Spinal cord (tissue), 10 donors: ENCODE measurements at places on chromosomes 2 and 18. TPM values are rescaled to one million over a fixed set of nuclear protein-coding genes. Genes with fewer than 3 reads are reported as not detected.

TSHZ1 gene
- 23.7 TPM for total RNA-seq

HMSD gene
- 0.79 TPM for total RNA-seq

GRHL1 gene
- 25.8 TPM for total RNA-seq

ASB18 gene
- total RNA-seq = 0.50 TPM

DNA sequence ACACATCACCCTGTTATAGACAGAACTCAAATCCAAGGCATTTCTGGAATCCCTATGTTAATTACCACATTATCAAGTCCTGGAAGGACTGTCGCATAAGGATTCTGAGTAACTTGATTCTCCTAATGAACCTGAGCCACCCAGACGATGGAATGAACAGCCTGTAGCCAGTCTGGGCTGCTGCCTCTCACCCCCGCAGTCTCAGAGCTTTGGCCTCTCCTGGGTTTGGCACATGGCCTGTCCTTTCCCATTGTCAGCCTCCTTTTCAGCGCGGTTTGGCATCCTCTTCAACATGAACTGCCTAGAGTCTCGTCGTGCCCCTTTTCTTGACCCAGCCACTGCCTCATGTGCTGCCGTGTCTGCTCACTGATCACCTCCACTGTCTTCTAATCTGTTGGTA, 147.6 kb downstream of the SLC8A1 start:
- no peaks in the 10 kb centered on the region for H3K27me3 ChIP-seq
- H3K4me1 ChIP-seq = peaks cover 4% of the 10 kb centered on the region
- no peaks in the 10 kb centered on the region for H3K36me3 ChIP-seq

- DNase-seq = no peak
- H3K4me1 ChIP-seq = no peaks in the 10 kb centered on the region
- no peak overlapping the region for H3K4me3 ChIP-seq
- H3K27me3 ChIP-seq = no peaks in the 10 kb centered on the region
Measured at GRCh38 chr2:129320288-129320687, 659.2 kb upstream of the RAB6C start.

DNA sequence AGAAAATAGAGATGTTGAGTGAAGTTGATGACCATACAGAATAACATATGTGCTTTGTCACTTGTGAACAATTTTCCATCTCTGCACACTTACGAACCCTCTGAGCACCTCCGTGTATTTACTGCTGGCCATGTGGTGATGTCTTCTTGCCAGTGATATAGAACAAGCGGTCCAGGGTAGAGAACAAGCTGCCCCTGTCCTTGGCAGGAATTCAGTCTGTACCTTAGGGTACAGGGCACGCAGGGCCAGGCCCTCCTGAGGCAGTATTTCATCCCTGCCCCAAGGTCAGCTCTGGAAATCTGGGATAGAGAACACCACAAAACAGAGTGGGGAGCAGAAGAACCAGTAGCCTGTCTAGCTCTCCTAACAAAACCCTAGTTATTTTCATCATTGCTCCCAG, 44.6 kb downstream of the CDCA7 start:
- H3K4me1 ChIP-seq = peaks cover 3% of the 10 kb centered on the region
- H3K27ac ChIP-seq = no peak overlapping the region
- H3K4me3 ChIP-seq = no peak overlapping the region

DNA sequence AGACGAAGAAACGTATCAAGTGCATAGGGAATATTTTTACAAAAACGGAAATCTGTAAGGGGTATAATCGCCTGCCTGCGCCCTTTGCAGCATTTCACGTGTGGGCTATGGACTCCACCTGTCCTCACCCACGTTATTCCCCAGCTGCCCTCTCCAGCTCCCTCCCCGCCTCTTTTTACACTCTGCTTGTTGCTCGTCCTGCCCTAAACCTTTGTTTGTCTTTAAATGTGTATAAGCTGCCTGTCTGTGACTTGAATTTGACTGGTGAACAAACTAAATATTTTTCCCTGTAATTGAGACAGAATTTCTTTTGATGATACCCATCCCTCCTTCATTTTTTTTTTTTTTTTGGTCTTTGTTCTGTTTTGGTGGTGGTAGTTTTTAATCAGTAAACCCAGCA, 169.4 kb upstream of the SIX3 start:
- peaks cover 63% of the 10 kb centered on the region for H3K27me3 ChIP-seq
- H3K4me3 ChIP-seq = no peak overlapping the region
- no peak for DNase-seq
